ENCODE measurements at places on chromosomes 3 and 15.
A peak's percentile ranks its signal among the peaks of the same experiment; 100 is the strongest.

DNA sequence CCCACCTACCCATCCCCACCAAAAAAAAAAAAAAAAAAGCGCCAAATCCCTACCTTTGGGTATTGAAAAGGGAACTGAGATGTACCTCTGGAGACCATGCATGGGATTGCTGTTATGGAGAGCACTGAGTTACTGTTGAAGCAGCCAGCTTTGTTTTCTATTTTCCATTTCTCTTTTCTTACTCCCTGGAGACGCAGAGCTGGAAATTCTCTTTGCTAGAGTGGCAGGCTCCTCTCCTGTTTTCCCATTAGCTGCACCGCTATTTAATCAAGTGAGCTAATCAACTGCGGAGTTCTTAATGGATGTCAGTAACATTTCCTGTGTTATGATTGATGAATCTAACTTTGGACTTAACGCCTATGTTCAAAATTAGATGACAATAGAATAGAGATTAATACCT, 136.1 kb upstream of the LMCD1 start:
- DNase-seq, result no peak

- no peak for DNase-seq
These were observed 33.0 kb upstream of the TEX264 start for GRCh38 chr3:51637941-51638471.

DNA sequence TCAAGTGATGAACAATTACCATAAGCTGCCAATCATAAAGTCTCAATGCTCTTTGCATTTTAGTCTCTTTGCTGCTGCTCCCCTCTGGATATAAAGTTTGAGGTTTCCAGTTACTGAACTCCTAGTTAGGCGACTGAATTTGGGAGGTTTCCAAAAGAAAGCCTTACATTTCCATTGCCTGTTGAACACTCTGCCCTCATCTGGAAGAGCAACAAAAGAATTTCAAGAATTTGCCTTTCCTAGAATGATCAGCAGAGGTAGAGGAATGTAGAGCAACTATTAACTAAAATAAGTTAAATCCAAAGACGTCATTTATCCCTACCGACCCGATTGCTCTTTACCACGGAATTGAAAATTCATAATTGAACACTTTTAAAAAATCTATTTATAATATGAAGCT, 53.4 kb upstream of the PRICKLE2 start:
- no peak for DNase-seq

- DNase-seq, result no peak
These were observed 117.8 kb downstream of the TFDP2 start for GRCh38 chr3:142031575-142031974.

DNA sequence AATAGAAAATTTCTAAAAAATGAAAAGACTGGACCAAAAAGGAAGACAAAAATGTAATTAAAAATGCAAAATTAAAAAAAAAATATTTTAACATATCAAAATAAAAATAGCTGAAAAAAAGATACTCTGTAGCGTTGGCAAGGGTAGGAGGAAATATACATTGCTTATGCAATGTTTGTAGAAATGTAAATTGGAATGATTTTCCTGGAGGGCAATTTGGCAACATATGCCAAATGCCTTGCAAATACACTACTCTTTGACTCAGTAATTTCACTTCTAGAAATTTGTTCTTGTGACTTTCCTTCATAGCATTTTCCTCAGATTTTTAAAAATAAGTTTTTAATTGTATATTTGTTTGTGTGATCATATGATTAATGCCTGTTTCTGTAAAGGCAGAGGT, 296.6 kb downstream of the ZNF621 start:
- no peak for DNase-seq

- DNase-seq, result peak; percentile 63
These were observed 9.4 kb upstream of the MESP1 start for GRCh38 chr15:89760303-89761008.

DNA sequence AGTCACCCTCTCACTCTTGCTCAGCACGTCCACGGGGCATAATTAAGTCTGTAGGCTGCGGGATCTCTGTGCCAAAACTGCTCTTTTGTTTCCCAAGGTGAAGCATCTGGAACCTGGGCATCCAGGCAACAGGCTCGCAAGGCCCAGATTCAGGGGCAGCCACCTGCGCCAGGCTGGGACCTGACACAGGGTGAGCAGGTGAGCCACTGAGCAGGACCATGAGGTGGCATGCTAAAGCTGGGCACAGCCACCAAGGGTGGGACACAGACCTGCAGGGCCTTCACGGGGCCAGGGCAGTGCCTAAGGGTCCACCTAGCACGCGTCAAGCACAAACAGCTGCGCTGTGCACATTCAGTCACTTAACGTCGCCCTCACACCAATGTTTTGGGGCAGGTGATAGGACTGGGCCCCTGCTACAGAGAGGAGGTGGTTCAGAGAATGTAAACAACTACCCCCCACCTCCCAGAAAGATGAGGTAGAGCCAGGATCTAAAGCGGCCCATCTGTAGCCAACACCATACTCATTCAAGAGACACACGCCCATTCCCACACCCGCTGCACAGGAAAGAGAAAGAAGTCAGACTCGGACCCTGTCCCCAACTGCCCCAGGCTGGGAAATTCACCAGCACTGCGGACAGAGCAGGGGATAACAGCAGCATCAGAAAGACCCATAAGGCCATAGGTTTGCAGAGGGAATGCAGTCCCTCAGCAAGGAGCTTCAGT, 16.3 kb downstream of the XXYLT1 start:
- no peak for DNase-seq

DNA sequence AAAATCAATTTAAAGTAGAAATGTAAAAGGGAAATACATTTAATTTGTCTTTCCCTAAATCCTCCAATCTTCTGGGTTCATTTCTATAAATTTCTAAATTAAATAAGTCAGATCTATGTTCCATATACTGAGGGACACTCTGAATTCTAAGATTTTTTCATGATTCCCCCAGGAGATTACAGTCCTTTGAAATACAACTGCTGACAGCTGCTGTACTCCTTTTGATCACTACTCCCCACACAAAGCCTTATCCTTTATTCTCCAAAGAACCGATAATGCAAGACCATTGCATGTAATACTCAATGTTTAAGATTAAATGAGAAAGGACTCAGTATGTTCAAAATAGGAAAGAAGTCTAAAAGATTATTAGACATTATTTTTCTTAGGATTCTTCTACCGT, 865.7 kb downstream of the EPHA3 start:
- DNase-seq, result no peak

GRCh38 chr3:89584398-89584797, 477.0 kb downstream of the EPHA3 start:
- no peak for DNase-seq

GRCh38 chr15:57353317-57353804, 22.9 kb upstream of the CGNL1 start:
- no peak for DNase-seq

- no peak for DNase-seq
These were observed 172.8 kb downstream of the PLCH1 start for GRCh38 chr3:155572085-155572484.

All from effector memory CD8-positive, alpha-beta T cell (primary cell).